ENCODE measurements at places on chromosomes 7 and 10.
A peak's percentile ranks its signal among the peaks of the same experiment; 100 is the strongest.

DNA sequence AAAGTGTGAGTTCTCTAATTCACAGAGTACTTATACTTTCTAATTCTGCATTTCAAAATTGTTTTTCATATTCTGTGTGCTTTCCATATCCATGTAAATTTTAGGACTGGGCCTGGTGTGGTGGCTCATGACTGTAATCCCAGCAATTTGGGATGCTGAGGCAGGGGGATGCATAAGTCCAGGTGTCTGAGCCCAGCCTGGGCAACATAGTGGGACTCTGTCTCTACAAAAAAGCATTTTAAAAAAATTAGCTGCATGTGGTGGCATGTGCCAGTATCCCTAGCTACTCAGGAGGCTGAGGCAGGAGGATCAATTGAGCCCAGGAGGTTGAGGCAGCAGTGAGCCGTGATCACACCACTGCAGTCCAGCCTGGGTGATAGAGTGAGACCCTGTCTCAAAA, 382.6 kb upstream of the AKR1E2 start:
- no peak for DNase-seq

- no peak for DNase-seq
Observed at GRCh38 chr10:42983591-42983990, 93.3 kb upstream of the RET start.

DNA sequence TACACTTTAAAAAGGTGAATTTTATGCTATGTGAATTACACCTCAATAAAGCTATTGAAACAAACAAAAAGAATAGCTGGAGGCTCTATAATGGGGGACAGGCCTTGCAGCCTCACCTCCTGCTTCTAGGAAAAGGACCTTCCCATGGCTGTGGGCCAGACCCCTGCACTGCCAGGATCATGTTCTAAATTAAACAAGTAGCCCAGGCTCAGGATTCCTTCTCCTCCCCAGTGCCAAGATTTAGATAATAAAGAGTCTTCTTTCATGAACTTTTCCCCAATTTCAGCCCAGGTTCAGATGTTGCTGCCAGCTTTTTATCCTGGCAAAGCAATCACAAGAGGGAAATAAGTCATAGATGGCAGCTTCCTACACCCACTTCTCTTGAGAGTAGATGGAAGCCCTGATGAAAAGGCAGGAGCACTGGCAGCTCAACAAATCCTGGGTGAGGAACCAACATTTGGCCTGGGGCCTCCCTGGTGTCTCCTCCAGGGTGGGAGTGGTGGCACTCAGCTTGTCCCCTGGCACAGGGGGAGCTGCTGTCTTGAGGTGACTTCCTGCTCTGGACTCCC, 22.2 kb upstream of the CAMK2B start:
- no peak for DNase-seq

GRCh38 chr7:10685040-10685439, 288.6 kb upstream of the PHF14 start:
- DNase-seq: no peak

- DNase-seq: no peak
Observed at GRCh38 chr10:35768011-35768410, 125.9 kb upstream of the FZD8 start.

GRCh38 chr7:13151978-13152377, 464.5 kb downstream of the ARL4A start:
- no peak for DNase-seq

DNA sequence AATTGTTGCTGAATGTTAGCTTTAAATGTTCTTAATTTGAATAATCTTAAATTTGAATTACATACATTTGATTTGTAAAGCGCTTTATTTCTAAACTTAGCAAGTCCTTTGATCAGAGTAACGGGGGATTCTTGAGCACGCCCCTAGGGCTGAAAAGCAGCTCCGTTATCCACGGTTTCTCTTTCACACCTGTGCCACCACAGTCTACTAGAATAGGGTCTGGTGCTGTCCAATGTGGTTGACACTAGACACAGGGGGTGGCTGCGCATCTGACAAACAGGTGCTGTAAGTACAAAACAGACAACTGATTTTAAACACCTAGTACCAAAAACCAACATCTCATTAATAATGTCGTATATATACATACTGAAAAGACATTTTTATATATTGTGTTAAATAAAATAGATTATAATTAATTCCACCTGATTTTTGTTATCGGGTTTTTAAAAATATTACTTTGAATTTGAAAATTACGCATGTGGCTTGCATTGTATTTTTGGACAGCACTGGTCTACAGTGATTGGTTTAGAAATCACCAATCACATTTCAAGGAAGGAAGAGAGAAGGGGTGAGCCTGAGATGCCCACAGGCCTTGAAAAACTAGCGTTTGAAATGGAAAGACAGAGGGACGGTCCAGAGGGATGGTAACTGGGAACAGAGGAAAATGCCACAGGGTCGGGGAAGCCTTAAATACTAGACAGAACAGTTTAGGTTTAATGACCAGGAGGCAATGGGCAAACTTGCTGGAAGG, 7.3 kb downstream of the SEPHS1 start:
- peak; percentile 72 for DNase-seq

DNA sequence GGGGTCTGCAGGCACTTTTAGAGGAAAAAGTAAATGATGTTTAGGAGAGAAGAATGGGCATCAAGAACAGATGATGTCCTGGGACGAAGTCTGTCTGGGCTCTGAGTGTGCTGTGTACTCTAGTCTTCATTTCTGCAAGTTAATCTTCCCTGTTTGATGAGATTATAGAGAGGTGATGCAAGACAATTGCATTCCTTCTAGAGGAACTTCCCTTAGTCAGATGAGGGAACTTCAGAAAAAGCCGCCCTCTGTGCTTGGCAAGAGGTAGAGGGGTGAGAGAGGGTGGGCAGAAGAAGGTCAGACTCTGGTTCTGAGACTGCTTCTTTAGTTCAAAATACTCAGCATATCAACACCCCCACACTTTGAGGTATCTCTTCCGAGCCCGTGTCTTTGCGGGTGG, 797.9 kb downstream of the LRMDA start:
- DNase-seq: no peak

- DNase-seq: no peak
Observed at GRCh38 chr10:609868-610545, 79.5 kb downstream of the DIP2C start.

GRCh38 chr10:49431426-49431825, 35.5 kb upstream of the DRGX start:
- no peak for DNase-seq

- DNase-seq: no peak
Observed at GRCh38 chr7:157544226-157544625, 207.4 kb downstream of the DNAJB6 start.

DNA sequence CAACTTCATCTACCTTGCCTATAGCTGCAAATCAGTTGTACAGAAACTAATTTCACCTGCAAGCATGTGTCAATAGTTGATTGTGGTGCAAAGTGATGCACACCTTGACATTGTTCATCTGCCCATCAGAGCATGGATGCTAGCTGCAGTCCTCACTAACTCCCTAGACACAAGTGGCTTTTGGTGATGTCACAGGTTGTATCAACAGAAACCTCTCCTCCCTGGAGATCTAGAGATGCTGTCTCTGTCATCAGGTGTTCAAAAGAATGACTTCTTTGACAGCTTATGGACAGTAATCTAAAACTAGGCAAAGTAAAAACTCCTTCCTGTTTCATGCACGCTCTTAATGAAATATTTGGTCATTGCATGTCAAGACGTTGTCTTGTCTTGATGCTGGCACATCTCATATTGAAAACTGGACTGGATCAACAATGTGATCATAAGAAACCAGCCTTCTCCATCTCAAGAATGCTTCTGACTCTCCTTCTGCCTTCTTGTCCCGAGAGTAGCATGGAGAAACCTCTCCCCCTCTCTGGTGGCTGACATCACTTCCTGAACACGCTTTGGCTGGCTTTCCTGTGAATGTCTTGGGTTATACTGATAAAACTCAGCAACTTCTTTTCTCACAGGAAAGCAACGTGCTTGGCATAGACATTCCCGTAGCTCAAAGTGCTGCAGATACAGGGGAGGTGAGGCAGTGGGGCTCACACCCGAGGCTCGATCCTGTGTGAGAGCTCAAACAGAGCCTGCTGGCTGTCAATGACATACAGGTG, 176.2 kb upstream of the CDCA7L start:
- DNase-seq: no peak

GRCh38 chr7:41046776-41047175, 656.1 kb downstream of the INHBA start:
- no peak for DNase-seq

DNA sequence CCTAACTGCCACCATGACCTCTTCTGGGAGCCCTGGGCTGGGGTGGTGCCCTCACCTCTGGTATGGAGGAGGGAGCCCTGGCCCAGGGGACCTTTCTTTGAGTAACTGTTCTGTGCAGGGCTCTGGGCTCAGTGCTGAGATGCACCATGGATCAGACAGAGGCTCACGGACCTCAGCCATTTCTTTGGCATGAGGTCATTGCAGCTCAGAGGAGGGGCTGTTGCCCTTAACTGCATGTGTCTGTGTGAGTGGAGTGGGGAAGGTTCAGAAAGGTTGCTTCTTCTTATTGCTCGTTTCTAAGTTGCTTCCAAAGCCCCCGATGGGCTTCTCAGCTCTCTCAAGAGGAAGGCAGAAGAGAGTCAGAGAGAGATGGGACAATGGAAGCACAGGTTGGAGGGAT, 233.9 kb downstream of the RPS24 start:
- no peak for DNase-seq

DNA sequence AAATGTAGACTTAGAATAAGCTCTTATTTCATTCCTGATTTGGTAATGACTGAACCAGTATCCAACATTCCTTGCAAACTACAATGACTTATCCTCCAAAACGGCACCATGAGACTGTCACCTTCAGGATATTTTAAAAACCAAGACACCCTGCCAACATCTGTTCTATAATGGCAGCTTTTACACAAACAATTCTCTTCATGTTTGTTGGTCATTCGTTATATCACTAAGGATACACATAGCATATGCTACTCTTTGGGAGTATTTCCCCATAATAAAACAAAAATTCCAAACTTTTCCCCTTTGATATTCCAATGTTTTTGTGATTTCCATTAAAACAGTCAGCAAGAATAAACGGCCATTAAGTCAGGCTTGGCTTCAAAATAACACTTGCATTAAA, 215.4 kb downstream of the GLI3 start:
- DNase-seq: no peak

- no peak for DNase-seq
Observed at GRCh38 chr7:157690833-157691585, 354.2 kb downstream of the DNAJB6 start.

Data from GM20000 (cell line).